ENCODE measurements at places on chromosomes 2 and 18. TPM values are rescaled to one million over a fixed set of nuclear protein-coding genes. Genes with fewer than 3 reads are reported as not detected.

Gene HOXD13
- 1.1 TPM for total RNA-seq

Gene DCTN1
- total RNA-seq: 97.1 TPM

Gene ELOA2
- total RNA-seq: not detected

Gene PRKAG3
- not detected for total RNA-seq

Gene UGT1A8
- total RNA-seq: not detected

All from mesenteric fat pad (tissue), 1 donor.